Right cardiac atrium (tissue), 5 donors: ENCODE measurements at places on chromosomes 4 and X. TPM values are rescaled to one million over a fixed set of nuclear protein-coding genes. Genes with fewer than 3 reads are reported as not detected.
A peak's percentile ranks its signal among the peaks of the same experiment; 100 is the strongest.

DNA sequence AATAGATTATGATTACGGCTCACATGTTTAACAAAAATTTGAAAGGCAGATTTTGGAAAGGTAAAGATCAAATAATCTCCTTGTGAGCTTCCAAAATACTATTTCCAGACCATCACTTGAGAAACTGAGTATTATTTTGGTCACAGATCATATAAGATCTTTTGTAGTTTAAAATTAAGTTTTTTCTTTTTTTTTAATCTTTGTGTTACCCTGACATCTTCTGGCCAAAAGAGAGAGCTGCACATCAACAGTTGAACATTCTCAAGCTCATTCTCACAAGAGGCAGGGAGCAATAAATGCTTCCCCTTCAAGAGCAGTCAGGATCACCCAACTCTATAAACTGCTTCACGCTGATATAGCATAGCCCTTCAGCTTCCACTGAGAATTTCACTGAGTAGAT, 15.9 kb downstream of the TMEM192 start:
- no peak for DNase-seq

DNA sequence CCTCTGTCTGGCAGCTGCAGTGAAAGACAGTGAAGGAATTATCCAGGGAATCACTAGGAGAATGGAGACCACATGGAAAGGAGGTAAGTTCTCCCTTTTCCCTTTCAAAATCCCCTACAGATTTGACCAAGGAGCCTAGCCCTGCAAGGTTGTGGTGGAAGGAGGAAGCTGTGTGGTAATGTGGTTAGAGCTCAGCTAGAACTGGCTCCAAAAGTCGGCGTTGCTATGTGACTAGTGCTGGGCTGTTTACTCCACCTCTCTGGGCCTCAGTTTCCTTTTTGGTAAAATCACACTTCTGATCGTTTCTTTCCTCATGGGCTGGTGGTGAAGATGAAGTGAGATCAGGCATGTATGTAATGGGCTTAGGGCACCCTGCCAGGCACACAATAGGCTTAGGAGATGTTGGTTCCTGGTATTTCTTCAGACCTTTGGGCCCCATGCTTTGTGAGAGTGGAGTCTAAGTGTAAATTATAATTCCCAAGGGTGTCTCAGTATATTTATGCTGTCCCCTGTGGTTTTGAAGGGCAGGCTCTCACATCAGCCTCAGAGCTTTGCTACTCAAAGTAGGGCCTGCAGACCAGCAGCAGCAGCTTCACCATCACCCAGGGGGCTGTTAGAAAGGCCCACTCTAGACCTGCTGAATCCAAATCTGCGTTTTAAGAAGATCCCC, 183.7 kb upstream of the BCOR start:
- no peak for DNase-seq

- DNase-seq, result peak; percentile 70
Observed at GRCh38 chr4:127781300-127782024, 660 bp upstream of the HSPA4L start.

- no peak for DNase-seq
Observed at GRCh38 chrX:93422693-93423092, 250.7 kb downstream of the NAP1L3 start.

GRCh38 chr4:54439831-54440243, 210.7 kb downstream of the PDGFRA start:
- peak; percentile 41 for DNase-seq

DNA sequence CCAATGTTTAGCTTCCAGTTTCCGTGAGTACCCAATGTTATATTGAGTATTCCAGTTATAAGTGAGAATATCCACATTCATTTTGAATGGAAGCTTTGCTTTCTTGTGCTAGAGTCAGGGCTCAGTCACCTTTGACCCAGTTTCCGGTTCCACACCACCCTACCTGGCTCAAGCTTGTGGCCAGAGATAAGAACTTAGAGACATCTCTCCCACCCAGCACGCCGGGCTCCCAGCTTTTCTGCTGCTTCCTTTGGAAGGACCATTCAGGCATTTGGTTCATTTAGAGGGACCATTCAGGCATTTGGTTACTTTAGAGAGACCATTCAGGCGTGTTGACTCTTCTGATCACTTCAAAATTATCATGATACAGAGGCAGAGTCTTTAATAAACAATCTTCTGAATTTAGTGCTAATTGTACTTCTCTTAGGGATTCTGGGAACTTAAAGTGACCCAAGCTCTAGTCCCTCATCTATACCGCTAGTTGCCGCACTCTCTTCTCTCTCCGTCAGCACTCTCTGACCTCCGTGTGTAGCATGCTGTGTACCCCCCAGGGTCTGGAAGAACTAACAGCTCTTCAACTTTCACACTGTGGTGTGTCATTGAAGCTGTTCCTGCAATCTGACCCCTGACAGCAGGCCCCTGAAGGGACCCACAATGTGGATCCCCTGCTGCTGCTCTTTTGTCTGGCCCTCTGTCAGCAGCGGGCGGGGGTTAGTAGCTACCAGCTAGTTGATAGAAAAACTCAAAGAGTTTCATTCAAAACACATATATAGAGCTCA, 943.1 kb downstream of the ARAP2 start:
- no peak for DNase-seq

DNA sequence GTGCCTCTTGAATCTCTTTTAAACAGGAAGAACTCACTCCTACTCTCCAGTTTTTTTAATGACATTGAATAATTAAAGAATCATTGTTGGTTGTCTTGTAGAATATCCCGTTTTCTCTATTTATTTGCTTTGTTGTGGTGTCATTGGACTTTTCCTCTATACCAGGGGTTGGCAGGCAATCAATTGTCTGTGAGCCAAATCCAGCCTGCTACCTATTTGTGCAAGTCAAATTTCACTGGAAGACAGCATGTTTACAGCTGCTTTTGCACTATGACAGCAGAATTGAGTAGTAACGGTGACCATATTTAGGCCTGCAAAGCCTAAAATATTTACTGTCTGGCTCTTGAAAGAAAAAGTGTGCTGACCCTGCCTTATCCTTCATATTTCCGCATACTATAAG, 34.8 kb downstream of the POLA1 start:
- DNase-seq, result no peak

DNA sequence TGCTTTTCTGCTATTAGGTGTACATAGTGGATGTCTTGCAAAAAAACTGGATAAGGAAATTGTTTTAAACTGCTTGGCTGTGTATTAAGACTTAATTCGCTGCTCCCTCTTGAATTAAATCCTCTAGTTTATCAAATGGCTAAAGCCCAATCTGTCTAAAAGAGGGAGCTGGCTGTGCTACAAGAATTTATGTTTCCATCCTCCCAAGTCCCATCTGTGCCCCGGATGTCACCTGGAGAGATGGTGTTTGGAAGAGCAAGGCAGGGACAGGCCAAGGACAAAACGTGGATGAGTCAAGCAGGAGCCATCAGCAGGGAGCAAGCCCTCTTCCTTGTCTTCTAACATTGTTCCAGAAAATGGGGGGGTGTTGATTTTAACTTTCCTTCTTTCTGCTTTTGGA, 171.3 kb upstream of the LCORL start:
- no peak for DNase-seq

- no peak for DNase-seq
Observed at GRCh38 chr4:36930562-36931111, 313.9 kb upstream of the NWD2 start.

DNA sequence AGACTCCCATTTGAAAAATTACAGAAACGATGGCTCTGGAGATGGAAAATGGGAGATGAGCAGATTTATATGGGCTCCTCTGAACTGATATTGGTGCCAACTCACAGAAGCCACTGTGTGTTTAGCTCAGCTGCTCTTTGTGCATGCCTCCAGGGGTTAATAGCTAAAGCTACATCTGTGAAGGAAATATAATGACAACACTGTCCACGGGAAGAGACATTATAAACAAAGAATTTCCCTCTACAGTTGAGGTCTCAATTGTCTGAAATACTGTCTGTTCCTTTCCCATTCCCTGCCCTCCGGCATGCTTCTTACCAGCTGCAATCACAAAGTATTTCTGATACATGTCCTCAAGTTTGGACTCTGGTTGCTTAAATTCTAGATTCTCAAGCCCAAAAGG, 40.4 kb downstream of the PPA2 start:
- DNase-seq, result no peak

GRCh38 chr4:183758061-183758757, 99.1 kb downstream of the TRAPPC11 start:
- peak; percentile 90 for DNase-seq

MAGEB4 gene
- total RNA-seq, result not detected

KLHL34 gene
- 2.6 TPM for total RNA-seq

CCSER1 gene
- 10.7 TPM for total RNA-seq

SHISA3 gene
- 9.2 TPM for total RNA-seq

COL25A1 gene
- 0.71 TPM for total RNA-seq

ADRA2C gene
- total RNA-seq, result 3.0 TPM

RBM10 gene
- total RNA-seq, result 27.0 TPM
